Iris pigment epithelial cell (primary cell): ENCODE measurements at places on chromosomes 1 and 21.
A peak's percentile ranks its signal among the peaks of the same experiment; 100 is the strongest.

DNA sequence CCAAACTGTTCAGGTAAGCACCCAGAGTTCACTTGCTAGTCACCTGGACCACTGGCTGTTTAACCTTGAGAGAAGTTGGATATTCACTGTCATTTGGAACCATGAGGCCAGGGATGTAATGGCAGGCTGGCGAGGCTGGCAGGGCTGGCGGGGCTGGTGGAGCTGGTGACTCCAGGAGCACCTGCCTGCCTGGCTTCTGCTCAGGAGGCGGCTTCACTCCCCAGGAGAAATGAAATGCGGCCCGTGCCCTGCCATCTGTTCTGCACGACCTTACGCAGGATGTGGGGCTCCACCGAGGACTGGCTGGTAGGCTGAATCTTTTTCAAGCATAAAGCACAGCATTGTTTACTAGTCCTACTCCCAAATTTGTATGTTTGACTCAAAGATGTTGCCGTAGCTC, 22.7 kb upstream of the MX1 start:
- no peak for DNase-seq

DNA sequence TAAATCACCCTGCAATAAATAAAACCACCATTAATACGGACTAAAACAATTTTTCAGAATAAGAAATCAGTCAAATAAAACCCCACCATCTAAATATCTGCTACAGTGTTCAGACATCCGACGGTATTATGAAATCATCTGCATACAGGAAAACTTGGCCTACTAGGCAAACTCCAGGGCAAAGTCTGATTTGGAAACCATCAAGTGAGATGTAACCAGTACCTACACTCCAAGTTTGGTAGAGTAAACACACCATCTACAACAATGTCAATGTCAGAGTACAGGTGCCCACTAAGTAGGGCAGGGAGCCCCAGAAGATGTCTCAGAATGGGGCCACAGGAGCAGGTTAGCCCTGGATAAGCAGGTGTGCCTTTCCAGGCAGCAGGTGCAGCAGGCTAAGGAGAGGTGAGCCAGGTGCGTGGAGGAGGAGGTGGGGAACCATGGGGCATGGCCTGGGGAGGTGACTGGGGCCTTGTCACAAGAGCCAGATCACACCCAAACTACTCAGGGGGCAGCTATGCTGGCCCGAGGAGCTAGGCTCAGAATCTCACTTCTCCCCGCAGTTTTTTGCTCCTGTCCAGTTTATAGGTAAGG, 59.6 kb downstream of the CAPZB start:
- no peak for DNase-seq

DNA sequence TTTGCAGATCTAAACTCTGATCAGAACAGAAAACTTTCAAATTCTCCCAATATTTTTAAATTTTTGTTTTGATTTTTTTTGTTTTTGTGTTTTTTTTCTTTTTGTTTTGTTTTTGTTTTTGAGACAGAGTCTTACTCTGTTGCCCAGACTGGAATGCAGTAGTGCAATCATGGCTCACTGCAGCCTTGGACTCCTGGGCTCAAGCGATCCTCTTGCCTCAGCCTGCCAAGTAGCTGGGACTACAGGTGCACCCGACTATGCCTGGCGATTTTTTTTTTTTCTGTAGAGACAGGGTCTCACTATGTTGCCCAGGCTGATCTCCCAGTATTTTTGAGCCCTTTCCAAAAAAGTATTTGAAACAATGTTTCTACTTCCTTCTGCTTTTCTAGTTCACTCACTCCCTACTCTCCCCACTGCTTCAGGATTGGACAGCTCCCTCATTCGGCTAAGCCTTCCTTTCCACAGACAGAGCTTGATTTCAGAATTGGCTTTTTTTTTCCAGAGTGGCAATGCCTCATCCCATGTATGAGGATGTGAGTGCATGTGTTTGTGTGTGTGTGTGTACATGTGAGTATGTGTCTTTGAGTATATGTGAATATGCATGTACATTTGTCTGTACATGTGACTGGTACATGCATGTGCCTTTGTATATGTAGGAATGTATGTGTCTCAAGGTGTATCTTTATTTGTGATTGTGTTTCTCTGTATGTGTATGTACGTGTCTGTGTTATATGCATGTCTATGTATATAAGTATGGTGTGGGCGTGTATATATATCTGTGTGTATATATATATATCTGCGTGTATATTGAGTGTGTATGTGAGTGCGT, 11.9 kb downstream of the LHX4 start:
- peak; percentile 30 for DNase-seq

- DNase-seq = no peak
Observed at GRCh38 chr1:208551024-208551423, 306.8 kb upstream of the PLXNA2 start.

- no peak for DNase-seq
Observed at GRCh38 chr1:31570228-31570627, 6.1 kb upstream of the TINAGL1 start.
